HFFc6 (cell line): ENCODE measurements at places on chromosomes 11 and 22.

- H3K27ac ChIP-seq, result peak overlapping the region; percentile 25; the same call in 1 of the 2 replicates
- H3K36me3 ChIP-seq, result peaks cover 47% of the 10 kb centered on the region
- peak overlapping the region; percentile 61 for H3K4me3 ChIP-seq
- H3K27me3 ChIP-seq, result peaks cover 11% of the 10 kb centered on the region
- no peak for DNase-seq
Measured at GRCh38 chr11:62603072-62603408, 1.4 kb upstream of the MTA2 start.

GRCh38 chr11:114284021-114284420, 12.2 kb upstream of the NNMT start:
- peaks cover 1% of the 10 kb centered on the region for H3K27me3 ChIP-seq
- H3K36me3 ChIP-seq, result no peaks in the 10 kb centered on the region
- no peak for DNase-seq
- H3K4me3 ChIP-seq, result no peak overlapping the region
- peaks cover 81% of the 10 kb centered on the region for H3K4me1 ChIP-seq
- H3K27ac ChIP-seq, result no peak overlapping the region

- no peaks in the 10 kb centered on the region for H3K4me1 ChIP-seq
- DNase-seq, result no peak
- no peak overlapping the region for H3K27ac ChIP-seq
- H3K27me3 ChIP-seq, result no peaks in the 10 kb centered on the region; the same call in none of the 2 replicates
- no peaks in the 10 kb centered on the region for H3K36me3 ChIP-seq
- no peak overlapping the region for H3K4me3 ChIP-seq
Measured at GRCh38 chr11:37177721-37178120, 579.7 kb upstream of the RAG2 start.

DNA sequence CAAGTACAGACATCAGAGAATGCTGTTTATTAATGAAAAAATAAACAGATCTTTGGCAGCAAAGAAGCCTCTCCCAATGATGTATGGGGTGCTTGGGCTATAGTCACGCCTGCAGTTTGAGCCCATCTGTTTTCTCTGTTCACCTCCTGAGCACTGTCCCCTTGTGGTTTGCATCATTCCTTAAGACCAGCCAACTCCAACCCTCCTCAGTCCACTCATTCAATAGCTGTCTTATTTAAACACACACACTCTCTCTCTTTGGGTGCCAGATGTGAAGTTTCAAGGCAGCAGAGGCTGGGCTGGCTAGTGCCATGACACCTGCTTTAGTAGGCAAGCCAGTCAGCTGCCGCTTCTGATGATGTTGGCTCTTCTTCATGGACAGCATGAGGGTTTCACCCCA, 58.1 kb downstream of the POLD3 start:
- no peak overlapping the region for H3K4me3 ChIP-seq
- peaks cover 18% of the 10 kb centered on the region for H3K4me1 ChIP-seq
- H3K27ac ChIP-seq, result no peak overlapping the region

DNA sequence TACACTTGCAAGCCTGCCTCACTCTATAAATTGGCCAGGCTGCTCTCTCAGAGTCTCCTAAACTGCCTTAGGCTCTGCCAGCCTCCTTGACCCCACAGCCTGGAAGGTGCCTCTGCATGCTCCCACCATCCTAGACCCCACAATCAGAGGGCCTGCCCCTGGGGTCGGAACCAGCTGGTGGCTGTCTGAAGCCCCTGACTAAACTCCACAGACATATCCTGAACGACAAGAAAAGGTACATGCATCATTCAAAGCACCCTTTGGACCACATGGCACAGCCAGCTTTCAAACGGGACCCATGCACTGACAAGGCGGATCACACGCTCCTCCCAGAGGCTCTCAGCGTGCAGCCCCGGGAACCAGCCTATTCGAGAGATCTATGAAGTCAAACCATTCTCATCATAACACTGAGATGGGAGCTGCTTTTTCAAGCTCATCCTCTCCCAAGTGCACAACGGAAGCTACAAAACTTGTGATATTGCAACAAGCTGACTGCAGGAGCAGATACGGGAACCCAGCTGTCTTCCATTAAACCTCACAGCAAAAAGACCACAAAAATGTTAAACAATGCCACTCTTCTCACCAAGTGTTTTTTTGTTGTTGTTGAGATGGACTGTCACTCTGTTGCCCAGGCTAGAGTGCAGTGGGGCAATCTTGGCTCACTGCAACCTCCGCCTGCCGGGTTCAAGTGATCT, 8.1 kb downstream of the SHANK2 start:
- no peak for DNase-seq
- peaks cover 15% of the 10 kb centered on the region for H3K4me1 ChIP-seq
- no peak overlapping the region for H3K27ac ChIP-seq
- H3K4me3 ChIP-seq, result no peak overlapping the region

DNA sequence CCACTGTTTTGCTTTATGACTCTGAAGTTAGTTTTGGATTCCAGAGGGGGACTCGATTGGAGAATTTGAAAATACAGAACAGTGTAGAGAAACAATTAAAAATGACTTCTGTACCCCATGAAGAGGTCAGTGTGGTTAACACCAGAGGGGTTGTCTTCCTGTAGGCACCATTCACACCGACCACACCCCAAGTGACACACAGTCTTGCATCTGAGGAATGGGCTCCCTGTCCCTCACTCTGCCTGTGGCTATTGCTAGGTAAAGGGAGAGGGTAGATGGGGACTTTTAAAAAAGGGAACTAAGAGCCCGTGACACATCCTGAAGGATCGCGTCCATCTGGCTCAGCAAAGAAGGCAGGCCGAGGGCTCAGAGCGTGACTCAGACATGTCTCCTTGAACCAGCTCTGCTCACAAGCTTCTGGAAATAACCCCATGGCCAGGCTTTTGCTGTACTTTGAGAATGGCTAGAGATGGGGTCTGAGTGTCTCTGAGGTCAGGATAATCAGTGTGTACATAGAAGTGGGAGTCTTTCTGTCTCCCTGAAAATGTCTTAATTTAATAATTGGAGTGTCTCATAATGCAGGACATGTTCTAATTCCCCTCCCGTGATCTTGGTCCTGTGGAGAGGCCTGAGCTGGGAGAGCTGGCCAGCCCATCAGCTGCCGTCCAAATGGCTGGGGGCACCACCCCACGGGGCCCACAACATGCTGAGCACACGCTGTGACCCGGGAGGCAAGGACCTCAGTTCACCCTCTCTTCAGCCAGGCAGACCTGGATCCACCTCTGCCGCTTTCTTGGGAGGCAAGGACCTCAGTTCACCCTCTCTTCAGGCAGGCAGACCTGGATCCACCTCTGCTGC, 39.3 kb downstream of the SGSM1 start:
- no peaks in the 10 kb centered on the region; the same call in 1 of the 2 replicates for H3K4me1 ChIP-seq
- peaks cover 4% of the 10 kb centered on the region; the same call in 1 of the 2 replicates for H3K27me3 ChIP-seq
- no peak overlapping the region for H3K4me3 ChIP-seq
- H3K27ac ChIP-seq, result no peak overlapping the region

GRCh38 chr11:10600570-10601248, 32.2 kb upstream of the LYVE1 start:
- H3K27me3 ChIP-seq, result no peaks in the 10 kb centered on the region; the same call in 1 of the 2 replicates
- no peak for DNase-seq
- H3K4me3 ChIP-seq, result no peak overlapping the region

DNA sequence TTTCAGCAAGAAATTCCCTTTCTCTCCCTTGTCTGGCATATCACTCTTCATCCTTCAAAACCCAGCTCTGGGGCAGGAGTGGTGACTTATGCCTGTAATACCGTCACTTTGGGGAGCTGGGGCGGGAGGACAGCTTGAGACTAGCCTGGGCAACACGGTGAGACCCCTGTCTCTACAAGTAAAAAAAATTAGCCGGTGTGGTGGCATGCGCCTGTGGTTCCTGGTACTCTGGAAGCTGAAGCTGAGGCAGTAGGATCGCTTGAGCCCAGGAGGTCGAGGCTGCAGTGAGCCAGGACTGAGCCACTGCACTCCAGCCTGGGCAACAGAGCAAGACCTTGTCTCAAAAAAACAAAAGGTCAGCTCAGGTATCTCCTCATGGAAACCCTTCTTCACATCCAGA, 1.4 kb upstream of the RCE1 start:
- H3K27me3 ChIP-seq, result no peaks in the 10 kb centered on the region; the same call in none of the 2 replicates
- H3K4me3 ChIP-seq, result peak overlapping the region; percentile 94
- peak overlapping the region; percentile 78 for H3K27ac ChIP-seq
- no peak for DNase-seq
- peaks cover 48% of the 10 kb centered on the region for H3K4me1 ChIP-seq
- H3K36me3 ChIP-seq, result peaks cover 24% of the 10 kb centered on the region

GRCh38 chr11:30775233-30775522, 189.0 kb upstream of the MPPED2 start:
- H3K4me1 ChIP-seq, result no peaks in the 10 kb centered on the region
- no peak overlapping the region for H3K27ac ChIP-seq
- DNase-seq, result no peak
- peaks cover 2% of the 10 kb centered on the region; the same call in 1 of the 2 replicates for H3K27me3 ChIP-seq
- H3K36me3 ChIP-seq, result no peaks in the 10 kb centered on the region

DNA sequence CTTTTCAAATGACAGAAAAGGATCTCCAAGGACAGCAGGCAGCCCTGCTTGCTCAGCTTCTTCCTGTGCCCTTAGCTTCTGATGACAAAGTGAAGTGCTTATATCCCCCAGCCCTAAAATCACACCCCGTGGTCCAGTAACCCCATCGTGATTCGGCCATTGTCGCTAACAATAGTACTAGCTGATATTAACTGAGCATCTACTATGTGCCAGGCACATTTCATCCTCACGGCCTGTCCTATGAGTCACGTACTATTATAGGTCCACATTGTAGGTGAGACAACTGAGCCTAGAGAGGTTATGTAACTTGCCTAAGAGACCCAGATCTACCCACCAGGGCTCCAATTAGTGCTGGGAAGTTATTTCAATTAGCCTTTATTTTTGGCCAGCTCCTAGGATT, 6.1 kb downstream of the SCN4B start:
- no peaks in the 10 kb centered on the region for H3K36me3 ChIP-seq
- H3K4me3 ChIP-seq, result no peak overlapping the region
- no peaks in the 10 kb centered on the region; the same call in 1 of the 2 replicates for H3K4me1 ChIP-seq
- no peak for DNase-seq
- H3K27me3 ChIP-seq, result peaks cover 49% of the 10 kb centered on the region

- H3K4me1 ChIP-seq, result no peaks in the 10 kb centered on the region
- no peak for DNase-seq
- H3K27ac ChIP-seq, result no peak overlapping the region
Measured at GRCh38 chr11:8293171-8293570, 29.5 kb upstream of the LMO1 start.

DNA sequence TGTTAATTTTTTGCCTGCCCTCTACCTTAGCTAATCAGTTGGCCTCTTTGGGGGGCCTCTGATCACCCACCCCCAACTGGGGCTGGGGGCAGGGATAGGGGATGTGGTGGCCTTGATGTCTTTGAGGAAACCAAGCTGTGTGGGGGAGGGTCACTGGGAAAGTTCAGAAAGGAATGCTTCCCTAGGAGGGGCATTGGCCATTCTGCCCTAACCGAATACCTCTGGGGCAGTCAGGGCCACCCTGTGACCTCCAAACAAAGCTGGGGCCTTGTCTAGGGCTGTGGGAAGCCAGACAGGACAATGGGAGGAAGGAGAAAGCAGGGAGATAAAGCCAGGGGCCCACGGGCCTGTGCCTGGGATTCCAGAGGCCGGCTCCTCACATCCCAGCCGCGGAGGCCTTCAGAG, 97.5 kb downstream of the TSPAN18 start:
- no peaks in the 10 kb centered on the region for H3K36me3 ChIP-seq
- no peak overlapping the region for H3K4me3 ChIP-seq
- H3K27me3 ChIP-seq, result peaks cover 47% of the 10 kb centered on the region
- H3K27ac ChIP-seq, result no peak overlapping the region
- no peak for DNase-seq

DNA sequence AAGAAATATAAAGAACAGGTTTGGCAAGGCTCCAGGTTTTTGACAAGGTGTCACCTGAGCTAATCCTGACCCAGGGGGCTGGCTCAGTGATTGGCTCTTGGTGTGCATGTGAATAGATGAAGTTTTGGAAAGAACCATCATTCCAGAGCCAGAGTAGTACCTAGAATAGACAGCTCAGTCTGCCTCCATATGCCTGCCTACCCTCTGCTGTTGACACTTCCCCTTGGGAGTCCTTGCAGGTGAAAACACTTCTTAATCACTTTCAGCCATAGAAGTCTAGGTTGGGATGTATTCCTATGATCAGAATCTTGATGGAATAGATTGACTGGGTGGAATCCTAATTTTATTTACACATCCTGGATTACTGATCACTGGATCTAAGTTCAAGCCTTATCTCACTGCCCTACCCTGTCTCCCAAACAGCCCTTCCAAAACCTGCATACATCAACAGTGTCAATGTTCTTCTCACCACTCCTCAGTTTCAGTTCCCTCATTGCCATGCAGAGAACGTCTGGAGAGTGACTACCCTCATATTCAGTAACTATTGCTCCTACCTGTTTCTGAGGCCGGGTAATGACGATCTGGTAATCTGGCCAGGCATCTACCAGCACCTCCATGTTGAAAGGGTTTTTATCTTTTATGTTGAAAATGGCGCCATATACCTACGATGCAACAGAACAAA, 6.7 kb downstream of the GLYATL2 start:
- peaks cover 2% of the 10 kb centered on the region; the same call in 1 of the 2 replicates for H3K27me3 ChIP-seq
- DNase-seq, result no peak
- H3K4me3 ChIP-seq, result no peak overlapping the region
- H3K4me1 ChIP-seq, result no peaks in the 10 kb centered on the region

GRCh38 chr11:115630214-115630613, 126.0 kb upstream of the CADM1 start:
- no peaks in the 10 kb centered on the region; the same call in 1 of the 2 replicates for H3K36me3 ChIP-seq
- DNase-seq, result no peak
- no peaks in the 10 kb centered on the region for H3K4me1 ChIP-seq

DNA sequence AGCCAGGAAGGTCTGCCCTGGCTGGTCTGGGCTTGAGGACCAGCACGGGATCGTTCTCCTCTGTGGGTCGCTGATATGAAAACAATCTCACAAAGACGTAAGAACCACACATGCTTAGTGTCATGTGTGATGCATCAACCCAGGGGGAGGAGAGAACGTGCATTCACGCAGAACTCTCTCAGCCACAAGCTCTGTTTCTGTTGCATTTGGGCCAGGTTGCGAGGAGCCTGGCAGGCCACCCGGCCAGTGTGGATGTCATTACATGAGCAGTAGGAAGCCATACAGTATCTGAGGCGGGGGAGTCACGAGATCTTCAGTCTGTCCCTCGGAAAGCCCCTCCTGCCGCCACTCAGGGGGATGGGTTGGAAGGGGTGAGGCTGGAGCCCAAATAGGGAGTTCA, 53.1 kb upstream of the KCNQ1OT1 start:
- DNase-seq, result no peak
- peaks cover 44% of the 10 kb centered on the region for H3K27me3 ChIP-seq
- H3K4me3 ChIP-seq, result no peak overlapping the region
- H3K36me3 ChIP-seq, result no peaks in the 10 kb centered on the region
- 0 out of 2 replicates have a peak, but pooled peaks cover 5% of the 10 kb centered on the region for H3K4me1 ChIP-seq

GRCh38 chr22:48429446-48430020, 1398.1 kb downstream of the BRD1 start:
- no peaks in the 10 kb centered on the region; the same call in 1 of the 2 replicates for H3K4me1 ChIP-seq
- no peak overlapping the region for H3K27ac ChIP-seq
- peaks cover 9% of the 10 kb centered on the region for H3K36me3 ChIP-seq

DNA sequence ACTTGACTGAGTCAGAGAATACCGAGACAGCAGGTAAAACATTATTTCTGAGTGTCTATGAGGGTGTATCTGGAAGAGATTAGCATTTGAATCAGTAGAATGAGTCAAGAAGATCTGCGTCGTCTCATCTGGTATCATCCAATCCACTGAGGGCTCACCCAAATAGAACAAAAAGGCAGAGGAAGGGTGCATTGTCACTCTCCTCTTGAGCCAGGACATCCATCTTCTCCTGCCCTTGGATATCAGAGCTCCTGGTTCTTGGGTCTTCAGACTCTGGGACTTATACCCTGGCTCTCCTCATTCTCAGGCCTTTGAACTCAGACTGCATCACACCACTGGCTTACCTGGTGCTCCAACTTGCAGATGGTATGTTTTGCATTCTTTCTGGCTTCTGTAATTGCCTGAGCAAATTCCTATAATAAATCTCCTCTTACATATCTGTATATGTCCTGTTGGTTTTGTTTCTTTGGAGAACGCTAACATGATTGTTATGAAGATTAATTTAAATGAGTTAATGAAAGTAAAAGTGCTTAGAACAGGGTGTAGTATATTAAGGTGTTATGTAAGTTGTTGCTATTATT, 49.3 kb downstream of the ME3 start:
- no peak overlapping the region for H3K4me3 ChIP-seq
- DNase-seq, result no peak
- H3K27ac ChIP-seq, result no peak overlapping the region
